ENCODE measurements at places on chromosomes 12 and 14. TPM values are rescaled to one million over a fixed set of nuclear protein-coding genes. Genes with fewer than 3 reads are reported as not detected.

The PSMD9 gene
- 113 TPM for total RNA-seq

The SIX1 gene
- 7.1 TPM for total RNA-seq

The CCDC91 gene
- total RNA-seq: 27.5 TPM

The ZBTB1 gene
- 25.5 TPM for total RNA-seq

The CMA1 gene
- not detected for total RNA-seq

The DPY19L2 gene
- 1.6 TPM for total RNA-seq

The KRT85 gene
- not detected for total RNA-seq

The MSRB3 gene
- 28.1 TPM for total RNA-seq

The OR6C2 gene
- not detected for total RNA-seq

The COQ5 gene
- total RNA-seq: 25.7 TPM

The RILPL2 gene
- total RNA-seq: 1.6 TPM

The GPRC5D gene
- total RNA-seq: not detected

The TAS2R31 gene
- 0.27 TPM for total RNA-seq
